Dorsolateral prefrontal cortex (tissue), 122 donors: ENCODE measurements at places on chromosomes 1 and 21.

DNA sequence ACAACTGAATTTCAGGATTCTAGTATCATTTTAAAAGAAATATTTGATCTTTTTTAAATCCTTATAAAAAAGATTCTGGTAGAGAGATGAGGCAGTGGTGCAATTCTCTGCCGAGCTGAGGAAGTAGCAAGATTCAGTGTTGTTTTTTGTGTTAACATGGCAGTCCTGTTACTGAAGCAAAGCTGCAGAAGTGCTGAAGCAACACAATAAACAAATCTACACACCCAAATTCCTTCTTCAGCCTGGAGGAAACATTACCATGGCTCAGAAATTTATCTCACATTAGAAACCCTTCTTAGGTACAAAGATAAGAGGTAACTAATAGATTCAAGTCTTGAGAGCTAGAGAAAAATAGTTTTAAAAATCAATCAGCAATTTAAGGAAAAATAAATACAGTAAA lies 216.0 kb downstream of the DENND1B start:
- no peak for DNase-seq

DNA sequence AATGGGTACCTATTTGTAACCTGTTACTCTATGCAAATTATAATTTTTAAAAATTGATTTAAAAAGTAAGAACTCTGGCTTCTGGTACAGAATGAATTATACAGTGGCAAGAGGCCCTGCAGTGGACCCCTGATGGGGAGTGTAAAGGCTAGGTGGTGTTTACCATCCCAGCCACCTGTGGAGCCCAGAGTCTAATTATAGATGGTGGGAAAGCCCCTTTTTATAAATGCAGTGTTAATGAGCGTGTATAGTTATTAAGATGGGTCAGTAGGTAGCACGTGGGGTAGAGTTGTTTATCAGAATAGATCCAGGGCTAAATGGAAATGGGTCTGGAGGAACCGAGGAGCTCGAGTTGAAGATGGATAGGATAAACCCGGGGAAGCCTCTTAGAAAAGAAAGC lies 13.9 kb upstream of the PRELP start:
- DNase-seq: no peak

DNA sequence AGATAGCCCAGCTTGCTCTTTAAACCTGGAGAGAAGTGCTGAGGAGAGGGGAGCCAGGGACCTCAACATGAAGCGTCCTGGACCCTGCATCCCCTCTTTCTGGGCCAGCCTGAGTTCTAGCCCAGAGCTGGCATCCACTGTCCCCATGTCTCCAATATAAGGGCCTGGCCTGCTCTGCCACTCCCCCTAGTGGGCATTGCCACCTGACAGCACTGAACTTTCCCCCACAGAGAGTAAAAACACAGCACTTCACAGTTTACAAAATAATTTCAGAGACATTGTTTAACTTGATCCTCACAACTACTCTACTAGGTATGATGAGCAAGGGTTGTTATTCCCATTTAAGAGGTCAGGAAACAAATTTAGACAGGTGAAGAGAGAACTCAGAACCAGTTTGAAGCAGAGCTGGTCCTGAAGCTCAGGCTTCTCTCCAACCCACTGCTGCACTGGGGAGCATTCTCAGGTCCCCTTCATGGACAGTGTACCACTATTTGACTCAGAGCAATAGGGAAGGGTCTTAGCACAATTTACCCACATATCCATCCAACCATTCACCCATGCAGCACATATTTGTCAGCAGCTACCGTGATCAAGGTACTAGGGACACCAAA lies 151.2 kb downstream of the DMRTA2 start:
- peak; percentile 72 for DNase-seq

GRCh38 chr1:220921971-220922635 lies 42.9 kb downstream of the HLX start:
- DNase-seq: no peak

DNA sequence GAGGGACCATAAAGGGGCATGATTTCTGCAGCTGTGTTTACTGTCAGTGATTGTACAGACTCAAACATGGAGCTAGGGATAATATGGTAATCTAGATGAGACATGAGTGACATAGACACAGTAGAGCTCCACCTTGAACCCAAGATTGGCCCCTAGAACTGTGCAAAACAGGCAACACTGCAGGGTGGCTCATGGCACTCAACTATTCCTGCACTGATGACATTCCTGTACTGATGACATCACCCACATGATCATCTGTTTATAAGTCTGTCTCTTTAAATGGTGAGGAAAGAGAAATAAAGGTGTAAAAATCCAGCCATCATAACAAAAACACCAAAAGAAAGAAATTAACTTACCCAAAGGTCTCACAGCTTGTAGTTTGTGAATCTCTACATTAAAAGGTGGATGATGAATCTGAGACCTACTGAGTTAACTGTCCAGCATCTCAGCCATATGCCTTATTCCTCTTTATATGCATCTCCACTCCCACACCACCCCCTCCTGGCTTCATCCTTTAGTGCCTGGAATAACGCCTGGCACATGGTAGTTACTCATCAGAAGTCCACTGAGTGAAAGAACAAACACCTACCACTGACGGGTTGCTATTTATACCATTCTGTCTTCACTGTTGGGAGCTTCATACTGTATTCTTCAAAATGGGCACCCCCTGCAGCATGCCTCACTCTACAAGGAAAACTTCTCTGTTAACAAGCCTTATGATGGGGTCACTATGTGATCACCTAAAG lies at the start of gene LRRC53:
TSS of gene LRRC53 (minus strand) at position 442 of the 746 bp plus-strand sequence. CDS start 29,262 bp downstream, outside the sequence.
- DNase-seq: peak; percentile 41
